Mucosa of gallbladder (tissue), 1 donor: ENCODE measurements at places on chromosomes 16 and 17. TPM values are rescaled to one million over a fixed set of nuclear protein-coding genes. Genes with fewer than 3 reads are reported as not detected.

- no peak for DNase-seq
These were observed 606 bp upstream of the ZBTB4 start for GRCh38 chr17:7480089-7480384.

DNA sequence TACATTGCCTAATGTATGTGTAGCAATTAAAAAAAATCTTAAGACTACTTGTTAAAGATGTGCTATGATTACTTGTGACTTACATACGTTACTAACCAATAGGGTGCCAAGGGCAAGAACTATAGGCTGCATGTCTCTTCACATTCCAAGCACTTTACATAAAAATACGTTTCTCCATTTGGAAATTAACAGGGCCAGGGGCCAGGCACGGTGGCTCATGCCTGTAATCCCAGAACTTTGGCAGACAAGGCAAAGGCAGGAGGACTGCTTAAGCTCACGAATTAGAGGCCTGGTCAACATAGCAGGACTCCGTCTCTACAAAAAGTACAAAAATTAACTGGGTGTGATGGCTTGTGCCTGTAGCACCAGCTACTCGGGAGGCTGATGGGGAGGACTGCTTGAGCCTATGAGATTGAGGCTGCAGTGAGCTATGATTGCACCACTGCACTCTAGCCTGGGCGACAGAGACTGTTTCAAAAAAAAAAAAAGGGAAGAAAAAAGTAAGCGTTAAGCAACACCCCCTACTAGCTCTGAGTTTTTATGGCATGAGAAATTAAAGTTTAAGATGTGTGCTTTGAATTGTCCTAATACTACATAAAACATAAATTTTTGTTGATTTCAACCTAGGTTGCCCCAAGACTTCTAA, 12.3 kb downstream of the PSMD12 start:
- no peak for DNase-seq

DNA sequence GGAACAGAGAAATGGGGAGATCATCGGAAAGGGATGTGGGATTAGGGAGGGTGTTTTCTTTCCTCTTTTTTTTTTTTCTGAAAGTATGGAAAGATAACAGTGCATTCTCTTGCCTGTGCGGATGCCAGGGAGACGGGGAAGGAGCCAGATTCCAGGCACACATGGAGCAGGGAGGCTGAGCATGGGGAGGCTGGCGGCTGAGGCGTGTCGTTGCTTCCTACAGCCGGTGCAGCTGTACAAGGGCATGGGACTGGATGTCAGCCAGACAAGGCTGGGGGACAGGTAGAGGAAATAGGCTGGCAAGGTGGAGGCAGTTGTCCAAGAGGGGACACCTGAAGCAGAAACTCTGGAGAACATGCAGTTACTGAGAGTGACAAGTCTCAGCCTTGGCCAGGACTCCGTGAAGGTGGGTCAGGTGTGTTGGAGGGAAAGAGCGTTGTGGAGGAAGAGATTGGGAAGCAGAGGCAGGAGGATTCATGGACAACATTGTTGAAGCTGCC, 16.6 kb upstream of the ADORA2B start:
- peak; percentile 27 for DNase-seq

DNA sequence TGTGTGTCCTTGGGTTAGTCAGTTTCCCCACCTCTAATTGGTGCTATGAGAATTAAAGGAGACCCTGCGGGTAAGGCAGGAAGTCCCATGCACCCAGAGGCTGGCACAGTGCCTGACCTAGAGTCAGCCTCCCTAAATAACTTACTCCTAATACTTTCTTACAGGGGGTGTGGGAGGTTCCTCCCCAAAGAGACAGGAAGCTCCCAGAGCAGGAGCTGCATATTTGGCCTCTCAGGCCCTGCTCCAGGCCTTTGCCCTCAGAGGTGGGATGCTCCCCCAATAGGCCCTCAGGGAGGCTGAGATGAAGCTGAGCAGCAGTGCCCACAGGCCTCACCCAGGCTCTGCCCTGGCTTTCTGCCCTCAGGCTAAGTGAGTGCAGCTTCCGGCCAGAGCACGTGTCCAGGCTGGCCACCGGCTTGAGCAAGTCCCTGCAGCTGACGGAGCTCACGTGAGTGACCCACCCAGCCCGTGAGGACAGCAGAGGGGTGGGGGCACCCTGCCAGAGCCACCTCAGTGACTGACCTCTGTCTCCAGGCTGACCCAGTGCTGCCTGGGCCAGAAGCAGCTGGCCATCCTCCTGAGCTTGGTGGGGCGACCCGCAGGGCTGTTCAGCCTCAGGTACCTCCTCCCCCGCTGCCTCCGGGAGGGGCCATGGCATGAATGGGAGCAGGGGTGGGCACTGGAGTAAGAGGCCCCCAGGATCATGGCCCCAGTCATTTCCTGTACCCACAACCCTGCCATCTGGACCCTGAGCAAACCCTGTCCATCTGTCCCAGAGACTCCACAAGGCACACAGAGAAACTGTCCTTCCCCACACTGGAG, 31.1 kb upstream of the CPNE2 start:
- DNase-seq, result peak; percentile 52

DNA sequence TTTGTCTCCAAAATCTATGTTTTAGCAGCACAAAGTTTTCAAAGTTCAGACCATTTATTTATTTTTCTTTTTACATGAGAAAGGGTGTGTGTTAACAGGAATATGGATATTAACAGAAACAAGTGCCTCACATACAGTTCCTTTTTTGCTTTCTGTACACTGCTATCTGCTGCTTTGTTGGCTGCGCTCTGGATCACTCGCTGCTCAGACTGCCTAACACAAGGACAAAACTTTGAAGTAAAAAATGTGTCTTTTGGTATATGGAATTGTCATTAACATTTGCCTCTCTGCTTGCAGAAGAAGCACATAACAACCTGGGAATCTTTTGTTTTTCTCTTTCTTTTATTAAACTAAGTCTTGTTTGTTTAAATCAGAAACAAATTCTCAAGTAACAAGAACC, 262.8 kb downstream of the ZFHX3 start:
- no peak for DNase-seq

GRCh38 chr17:50545311-50545710, 1.7 kb upstream of the SPATA20 start:
- DNase-seq, result no peak

DNA sequence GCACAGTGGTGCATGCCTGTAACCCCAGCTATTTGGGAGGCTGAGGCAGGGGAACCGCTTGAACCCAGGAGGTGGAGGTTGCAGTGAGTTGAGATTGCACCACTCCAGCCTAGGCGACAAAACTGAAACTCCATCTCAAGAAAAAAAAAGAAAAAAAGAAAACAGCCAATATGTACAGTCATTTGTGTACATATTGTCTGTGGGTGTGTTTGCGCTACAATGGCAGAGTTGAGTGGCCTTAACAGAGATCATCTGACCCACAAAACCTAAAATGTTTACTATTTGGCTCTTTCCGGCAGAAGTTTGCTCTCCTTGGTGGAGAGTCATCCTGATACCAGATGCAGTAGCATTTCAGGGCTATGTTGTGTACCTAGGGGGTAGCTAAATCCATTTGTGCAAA, 57.9 kb downstream of the ARSG start:
- no peak for DNase-seq

Gene WDR81
- 30.3 TPM for total RNA-seq

Gene KRTAP4-6
- total RNA-seq, result not detected
